ENCODE measurements at places on chromosomes 13 and 19.
A peak's percentile ranks its signal among the peaks of the same experiment; 100 is the strongest.

GRCh38 chr13:33276570-33276969 is 9.0 kb downstream of the STARD13 start:
- peaks cover 87% of the 10 kb centered on the region for H3K4me1 ChIP-seq
- H3K27me3 ChIP-seq: no peaks in the 10 kb centered on the region
- no peaks in the 10 kb centered on the region for H3K36me3 ChIP-seq
- H3K27ac ChIP-seq: no peak overlapping the region
- no peak for DNase-seq

DNA sequence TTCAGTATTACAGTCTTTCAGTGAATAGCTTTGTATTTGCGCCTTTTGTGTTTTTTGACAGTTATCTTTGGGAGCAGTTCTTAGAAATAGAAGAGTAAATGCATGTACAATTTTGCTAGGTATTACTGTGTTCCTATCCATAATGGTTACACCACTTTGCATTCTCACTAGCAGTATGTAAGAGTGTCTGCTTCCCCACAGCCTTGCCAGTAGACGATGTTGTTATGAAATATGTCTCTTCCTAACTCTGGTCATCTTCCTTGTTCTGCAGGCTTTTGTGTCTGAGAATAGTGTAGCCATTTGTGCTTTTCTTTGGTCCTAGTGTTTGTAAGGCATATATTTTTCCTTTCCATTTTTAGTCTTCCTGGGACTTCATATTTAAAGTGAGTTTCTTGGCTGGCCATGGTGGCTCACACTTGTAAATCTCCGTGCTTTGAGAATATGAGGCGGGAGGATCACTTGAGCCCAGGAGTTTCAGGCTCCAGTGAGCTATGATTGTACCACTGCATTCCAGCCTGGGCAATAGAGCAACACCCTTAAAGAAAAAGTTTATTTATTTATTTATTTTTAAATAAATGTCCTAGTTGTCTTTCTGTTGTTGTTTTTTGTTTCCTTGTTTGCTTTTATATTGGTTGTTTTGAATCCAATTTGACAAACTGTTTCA is 140.3 kb downstream of the PDS5B start:
- H3K4me3 ChIP-seq: no peak overlapping the region
- H3K27me3 ChIP-seq: no peaks in the 10 kb centered on the region

GRCh38 chr19:33662391-33663092 is 40.8 kb downstream of the CHST8 start:
- no peak for DNase-seq
- H3K27ac ChIP-seq: no peak overlapping the region
- no peak overlapping the region for H3K4me3 ChIP-seq

DNA sequence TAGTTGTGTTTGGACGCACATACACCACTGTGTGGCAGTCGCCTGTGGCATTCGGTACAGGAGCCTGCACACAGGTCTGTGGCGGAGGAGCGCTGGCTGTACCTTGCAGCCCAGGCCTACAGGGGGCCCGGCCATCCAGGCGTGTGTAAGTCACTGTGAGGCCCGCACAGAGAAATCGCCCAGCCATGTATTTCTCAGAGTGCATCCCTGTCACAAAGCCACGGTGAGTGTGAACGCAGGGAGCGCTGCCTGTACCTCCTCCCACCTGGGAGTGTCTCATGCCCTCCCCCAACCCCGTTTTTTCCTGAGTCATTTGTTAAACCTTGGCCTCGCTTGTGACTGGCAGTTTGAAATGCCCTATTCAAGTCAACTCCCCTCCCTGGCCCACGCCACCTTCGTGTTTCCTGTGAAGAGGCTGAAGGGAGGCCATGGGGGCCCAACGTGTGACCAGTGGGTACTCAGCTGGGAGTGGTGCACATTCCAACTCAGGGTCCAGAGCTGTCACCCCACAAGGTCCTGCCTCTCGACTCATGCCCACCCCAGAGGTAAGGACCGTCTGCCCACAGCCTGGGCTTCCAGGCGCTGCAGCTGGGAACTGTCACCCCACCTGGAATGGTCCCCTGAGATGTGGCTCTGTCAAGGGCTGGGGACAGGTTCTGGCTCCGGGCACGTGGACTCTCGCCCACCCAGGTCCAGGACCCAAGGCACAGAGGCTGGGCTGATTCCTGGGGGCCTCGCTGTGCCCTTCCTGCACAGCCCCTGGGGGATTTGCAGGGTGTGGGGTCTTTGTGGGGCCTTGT is 11.6 kb upstream of the RASA3 start:
- H3K27me3 ChIP-seq: no peaks in the 10 kb centered on the region
- H3K36me3 ChIP-seq: no peaks in the 10 kb centered on the region
- no peak overlapping the region for H3K4me3 ChIP-seq
- H3K27ac ChIP-seq: no peak overlapping the region
- no peak for DNase-seq

GRCh38 chr13:92197669-92198068 is 799.2 kb downstream of the GPC5 start:
- H3K27ac ChIP-seq: no peak overlapping the region
- H3K4me1 ChIP-seq: no peaks in the 10 kb centered on the region
- H3K4me3 ChIP-seq: no peak overlapping the region
- no peaks in the 10 kb centered on the region for H3K36me3 ChIP-seq
- no peaks in the 10 kb centered on the region for H3K27me3 ChIP-seq
- no peak for DNase-seq

DNA sequence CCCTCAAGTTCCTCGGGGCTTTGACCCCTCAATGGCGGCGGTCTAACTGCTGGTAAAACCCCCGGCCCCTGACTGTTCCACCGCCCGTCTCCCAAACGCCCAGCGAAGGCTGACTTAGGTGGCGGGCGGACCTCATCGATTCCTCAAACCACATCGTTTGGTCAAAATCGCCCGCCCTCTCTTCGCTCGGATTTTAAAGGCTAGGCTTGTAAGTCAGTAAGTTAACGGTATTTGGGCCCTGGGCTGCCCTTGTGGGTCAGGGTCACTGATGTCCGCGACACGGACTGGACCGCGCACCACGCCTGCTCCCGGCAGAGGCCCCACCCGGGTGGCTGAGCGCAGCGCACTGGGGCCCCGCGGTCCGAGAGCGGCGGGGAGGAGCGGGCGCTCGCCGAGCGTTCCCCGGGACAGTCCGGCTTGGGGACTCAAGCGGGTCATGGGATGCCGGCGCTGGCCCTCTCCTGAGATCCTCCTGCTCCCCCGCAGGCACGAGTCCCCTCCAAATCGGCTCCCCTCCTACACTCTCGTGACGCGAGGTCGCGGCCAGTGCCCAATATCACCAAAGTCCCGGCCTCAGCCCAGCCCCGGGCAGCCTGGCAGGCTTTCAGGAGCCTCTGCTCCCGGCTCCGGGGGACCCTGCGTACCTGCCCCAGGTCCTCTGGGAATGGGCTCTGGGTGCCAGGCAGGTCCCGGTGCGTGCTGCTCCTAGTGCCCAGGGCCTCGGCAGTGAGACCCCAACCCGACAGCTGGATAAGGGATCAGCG is 1.0 kb downstream of the FLT1 start:
- H3K4me3 ChIP-seq: peak overlapping the region; percentile 65
- peaks cover 9% of the 10 kb centered on the region for H3K4me1 ChIP-seq
- H3K36me3 ChIP-seq: no peaks in the 10 kb centered on the region
- H3K27ac ChIP-seq: no peak overlapping the region

DNA sequence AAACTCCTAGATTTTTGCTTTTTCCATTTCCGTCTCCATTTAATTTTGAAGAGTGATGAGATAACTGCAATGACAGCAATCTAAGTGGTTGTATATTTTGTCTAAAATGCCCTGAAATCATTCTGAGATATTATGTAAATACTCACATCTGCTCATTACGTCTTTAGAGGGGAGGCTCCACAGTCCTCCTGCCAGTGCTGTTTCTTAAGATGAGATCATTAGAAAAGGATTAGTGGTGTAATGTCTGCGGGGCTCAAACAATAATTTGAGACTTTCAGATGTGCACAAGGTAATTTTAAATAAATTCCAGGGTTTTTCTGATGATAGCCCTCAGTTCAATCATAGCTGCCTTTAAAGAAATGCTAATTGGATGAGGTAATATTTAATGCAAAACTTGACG is 437.9 kb downstream of the FOXO1 start:
- H3K4me3 ChIP-seq: no peak overlapping the region
- no peak for DNase-seq
- no peak overlapping the region for H3K27ac ChIP-seq
- no peaks in the 10 kb centered on the region for H3K27me3 ChIP-seq
- no peaks in the 10 kb centered on the region for H3K36me3 ChIP-seq

DNA sequence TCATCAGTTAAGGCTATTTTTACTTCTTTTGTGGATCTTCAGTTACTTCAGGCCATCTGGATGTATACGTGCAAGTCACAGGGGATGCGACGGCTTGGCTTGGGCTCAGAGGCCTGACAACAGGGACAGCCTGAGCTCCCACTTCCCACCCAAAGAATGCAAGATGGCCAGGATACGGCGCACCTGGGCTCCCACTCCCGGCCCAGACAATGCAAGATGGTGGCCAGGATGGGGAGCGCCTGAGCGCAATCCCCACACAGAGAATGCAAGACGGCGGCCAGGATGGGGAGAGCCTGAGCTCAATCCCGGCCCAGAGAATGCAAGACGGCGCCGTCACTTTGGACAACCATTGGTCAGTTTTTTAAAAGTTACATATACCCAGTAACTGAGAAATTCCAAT is 25.3 kb upstream of the MIER2 start:
- H3K4me1 ChIP-seq: no peaks in the 10 kb centered on the region
- H3K27me3 ChIP-seq: no peaks in the 10 kb centered on the region
- DNase-seq: no peak
- no peak overlapping the region for H3K4me3 ChIP-seq

DNA sequence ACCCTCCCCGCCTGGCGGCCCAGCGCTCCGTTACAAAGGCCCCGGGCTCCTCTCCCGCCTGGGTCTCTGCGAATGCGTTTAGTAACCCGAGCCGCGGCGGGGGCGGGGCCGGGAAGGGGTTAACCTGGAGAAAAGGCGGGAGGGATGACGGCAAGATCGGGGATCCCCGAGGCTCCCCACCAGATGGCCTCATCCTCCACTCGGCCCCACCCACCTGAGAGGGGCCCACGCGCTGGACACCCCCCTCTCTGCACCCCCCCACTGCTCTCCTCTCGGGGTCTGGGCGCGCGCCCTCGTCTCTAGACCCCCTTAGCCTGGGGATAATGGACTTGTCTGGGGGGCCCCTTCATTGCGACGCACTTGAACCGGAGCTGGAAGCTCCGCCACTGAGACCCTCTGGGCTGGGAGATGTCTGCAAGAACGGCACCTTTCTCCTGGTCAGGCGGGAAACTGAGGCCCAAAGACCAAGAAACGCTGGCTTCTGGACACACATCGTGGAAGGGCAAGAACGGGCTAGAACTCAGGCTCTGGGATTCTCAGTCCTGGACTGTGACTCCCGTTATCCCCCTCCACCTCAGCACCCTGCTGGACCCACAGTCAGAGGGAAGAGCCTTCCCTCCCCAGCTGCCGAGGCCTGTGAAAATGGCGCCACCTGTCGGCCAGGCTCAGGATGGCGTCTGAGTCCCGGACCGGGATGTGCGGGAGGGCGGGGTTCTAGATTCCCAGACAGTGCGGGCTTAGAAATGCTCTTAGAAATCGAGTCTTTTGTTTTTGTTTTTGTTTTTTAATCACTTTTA is 2.9 kb upstream of the LTBP4 start:
- H3K27ac ChIP-seq: no peak overlapping the region
- DNase-seq: peak; percentile 69
- H3K4me3 ChIP-seq: peak overlapping the region; percentile 30
- no peaks in the 10 kb centered on the region for H3K27me3 ChIP-seq
- peaks cover 46% of the 10 kb centered on the region for H3K4me1 ChIP-seq

DNA sequence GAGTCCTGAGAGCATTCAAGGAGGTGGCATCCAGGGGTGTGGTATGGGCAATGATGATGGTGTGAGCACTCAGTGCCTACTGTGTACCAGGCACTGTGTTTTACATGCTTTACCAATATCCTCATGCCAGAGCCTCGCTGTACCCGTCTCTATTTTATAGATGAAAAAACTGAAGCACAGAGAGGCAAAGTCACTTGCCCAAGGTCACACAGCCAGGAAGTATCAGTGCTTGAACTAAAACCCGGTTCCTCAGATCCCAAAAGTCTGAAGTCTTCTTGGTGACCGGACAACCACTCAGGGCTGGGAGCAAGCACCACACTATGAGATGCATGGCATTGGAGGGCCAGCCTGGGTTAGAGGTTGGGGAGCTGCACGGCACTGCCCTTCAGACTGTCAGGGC is 84.1 kb downstream of the CHST8 start:
- H3K27me3 ChIP-seq: no peaks in the 10 kb centered on the region
- no peaks in the 10 kb centered on the region for H3K36me3 ChIP-seq
- no peaks in the 10 kb centered on the region for H3K4me1 ChIP-seq
- H3K4me3 ChIP-seq: no peak overlapping the region
- DNase-seq: no peak

DNA sequence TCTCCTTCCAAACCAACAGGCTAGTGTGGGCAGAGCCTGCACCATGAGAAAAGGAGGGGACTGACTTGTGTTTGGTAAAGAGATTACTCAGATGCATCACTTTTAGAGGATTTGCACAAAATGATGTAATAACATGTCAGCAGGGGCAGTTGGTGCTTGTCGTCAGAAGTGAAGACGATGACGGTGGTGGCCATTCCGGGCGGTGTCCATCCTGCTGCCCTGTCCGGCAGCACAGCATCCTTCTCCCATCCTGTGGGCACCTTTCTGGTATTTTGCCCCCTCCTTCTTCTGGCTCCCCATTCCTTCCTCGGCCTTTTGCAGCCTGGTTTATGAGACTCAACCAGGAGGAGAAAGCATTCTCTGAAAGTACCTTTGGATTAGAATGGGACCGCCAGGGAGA is 160.1 kb downstream of the TEX29 start:
- no peak overlapping the region for H3K4me3 ChIP-seq
- no peak for DNase-seq
- no peaks in the 10 kb centered on the region for H3K36me3 ChIP-seq
- no peak overlapping the region for H3K27ac ChIP-seq

DNA sequence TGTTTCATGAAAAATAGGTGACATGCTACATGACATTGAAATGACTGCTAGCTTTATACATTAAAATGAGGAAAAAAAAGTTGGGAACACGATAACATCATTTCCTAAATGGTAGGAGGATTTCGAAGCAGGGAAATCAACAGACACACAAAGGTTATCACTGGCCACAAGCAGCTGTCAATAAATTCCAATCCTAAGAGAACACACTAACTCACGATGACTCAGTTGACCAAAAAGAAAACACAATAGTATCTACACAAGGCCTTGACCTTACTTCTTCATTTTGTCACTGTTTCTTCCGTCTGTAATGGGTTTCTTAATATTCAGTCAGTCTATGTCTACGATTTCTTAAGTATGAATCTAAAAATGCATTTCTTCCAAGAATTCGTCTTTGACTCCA is 36.5 kb downstream of the STARD13 start:
- H3K36me3 ChIP-seq: no peaks in the 10 kb centered on the region
- no peak overlapping the region for H3K4me3 ChIP-seq
- peaks cover 12% of the 10 kb centered on the region for H3K4me1 ChIP-seq
- no peak overlapping the region for H3K27ac ChIP-seq

GRCh38 chr19:34308381-34309367 is 54.3 kb downstream of the GARRE1 start:
- no peaks in the 10 kb centered on the region for H3K27me3 ChIP-seq
- no peaks in the 10 kb centered on the region for H3K36me3 ChIP-seq

DNA sequence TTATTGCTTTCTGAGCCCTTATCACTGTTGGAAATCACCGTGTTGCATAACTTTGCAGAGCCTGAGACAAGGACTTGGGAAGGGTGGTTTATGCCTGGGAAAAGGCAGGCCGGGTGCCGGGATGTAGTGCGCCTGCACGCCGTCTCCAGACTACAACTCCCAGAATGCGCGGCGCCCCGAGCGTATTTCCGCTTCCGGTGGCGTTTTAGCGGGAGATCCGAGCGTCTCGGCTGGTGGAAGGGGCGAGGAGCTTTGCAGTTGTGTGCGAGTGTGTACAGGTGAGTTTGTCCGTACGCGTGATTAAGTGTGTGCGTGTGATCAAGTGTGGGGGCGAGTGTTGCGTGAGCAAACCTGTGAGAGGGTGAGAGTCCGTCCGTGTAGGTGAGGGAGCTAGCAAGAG is 75.4 kb downstream of the PEG3 start:
- peak overlapping the region; percentile 69 for H3K4me3 ChIP-seq
- H3K36me3 ChIP-seq: no peaks in the 10 kb centered on the region
- DNase-seq: no peak
- no peak overlapping the region for H3K27ac ChIP-seq
- no peaks in the 10 kb centered on the region for H3K27me3 ChIP-seq

Data from thoracic aorta (tissue), 2 donors.